ENCODE measurements at places on chromosomes 2 and 18.
A peak's percentile ranks its signal among the peaks of the same experiment; 100 is the strongest.

- no peak for DNase-seq
Measured at GRCh38 chr2:98016908-98017670, 21.3 kb upstream of the TMEM131 start.

- DNase-seq = no peak
Measured at GRCh38 chr2:25586726-25587144, 86.6 kb downstream of the DTNB start.

DNA sequence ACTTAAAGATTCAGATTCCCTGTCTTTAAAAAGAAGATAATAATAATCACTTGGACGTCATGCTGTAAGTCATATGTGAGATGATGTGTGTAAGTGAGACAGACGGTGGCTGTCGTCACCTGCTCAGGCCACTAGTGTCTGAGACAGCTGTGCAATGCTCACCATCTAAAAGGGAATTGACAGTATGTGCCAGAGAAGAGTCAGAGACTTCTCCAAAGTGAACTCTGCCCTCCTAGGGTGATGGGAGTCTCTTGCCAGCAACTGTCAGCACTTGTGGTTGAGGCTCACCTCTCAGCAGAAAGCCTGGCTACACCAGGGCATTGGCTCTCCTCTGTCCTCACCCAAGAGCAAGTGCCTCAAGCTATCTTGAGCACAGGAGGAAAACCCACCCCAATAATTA, 131.6 kb upstream of the DNAJC10 start:
- no peak for DNase-seq

- DNase-seq = peak; percentile 77
Measured at GRCh38 chr18:63317982-63318888, 1.3 kb downstream of the BCL2 start.

DNA sequence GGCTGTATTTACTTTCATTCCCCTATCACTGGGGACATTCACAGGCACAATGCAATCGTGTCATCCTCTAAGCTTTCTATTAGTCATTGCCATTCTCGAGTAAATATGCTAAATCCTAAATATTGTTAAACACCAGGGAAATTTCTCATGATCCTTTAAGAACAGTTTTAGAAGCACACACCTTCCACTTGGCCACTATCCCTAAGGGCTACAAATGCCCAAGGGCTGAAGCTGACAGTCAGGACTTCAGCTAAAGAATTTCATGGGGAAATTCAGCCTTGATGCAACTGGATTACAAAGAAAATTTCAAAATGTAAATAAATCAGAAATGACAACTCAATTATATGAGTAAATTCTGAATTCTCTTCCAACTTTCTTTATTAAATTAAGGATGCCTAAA, 163.1 kb upstream of the PID1 start:
- no peak for DNase-seq

- no peak for DNase-seq
Measured at GRCh38 chr2:204972606-204973336, 427.5 kb downstream of the PARD3B start.

GRCh38 chr2:106314444-106314843, 120.3 kb upstream of the UXS1 start:
- no peak for DNase-seq

DNA sequence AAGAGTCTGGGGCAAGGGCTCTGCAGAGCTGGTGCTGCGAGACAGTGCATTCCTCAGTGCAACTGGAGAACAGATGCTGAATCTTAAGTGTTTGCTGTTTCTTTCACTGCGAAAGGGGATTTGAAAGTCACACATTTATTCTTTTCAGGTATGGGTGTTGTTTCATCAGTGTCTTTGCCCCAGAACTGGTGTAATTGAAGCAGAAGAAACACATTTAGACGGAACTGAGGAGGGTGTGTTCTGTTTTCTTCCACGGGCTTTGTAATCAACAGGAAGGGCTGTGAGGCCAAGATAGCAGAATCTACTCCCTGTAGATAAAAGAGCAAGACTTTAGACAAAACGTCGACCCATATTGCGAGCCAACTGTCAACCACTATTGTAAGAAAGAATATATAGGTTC, 151.9 kb downstream of the EPHA4 start:
- DNase-seq = no peak

- peak; percentile 85 for DNase-seq
Measured at GRCh38 chr2:192194866-192195547, at the start of gene TMEFF2. Gene TMEFF2 (minus strand): TSS chr2:192194933. CDS start chr2:192194524, 409 bp downstream.

GRCh38 chr2:28349546-28350165, 43.0 kb upstream of the FOSL2 start:
- DNase-seq = no peak

DNA sequence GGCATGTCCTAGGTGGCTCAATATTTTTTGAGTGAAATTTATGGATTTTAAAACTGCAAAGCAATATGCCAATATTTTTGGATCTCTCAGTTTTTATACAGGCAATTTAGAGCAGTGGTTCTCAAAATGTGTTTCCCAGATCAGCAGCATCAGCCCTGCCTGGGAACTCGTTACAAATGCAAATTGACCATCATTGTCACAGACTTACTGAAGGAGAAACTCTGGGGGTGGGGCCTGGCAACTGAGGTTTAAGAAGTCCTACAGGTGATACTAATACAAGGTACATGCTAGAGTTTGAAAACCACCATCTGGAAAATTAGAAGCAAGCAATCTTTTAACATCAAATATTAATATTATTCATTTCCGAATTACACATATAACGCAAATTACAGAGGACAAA, 215.6 kb upstream of the PID1 start:
- DNase-seq = no peak

- DNase-seq = no peak
Measured at GRCh38 chr2:41966920-41967319, 80.9 kb upstream of the PKDCC start.

GRCh38 chr2:142724713-142725349, 152.6 kb upstream of the KYNU start:
- DNase-seq = no peak

- no peak for DNase-seq
Measured at GRCh38 chr2:159925975-159926374, 128.0 kb upstream of the CD302 start.

GRCh38 chr18:22469061-22469734, 51.5 kb upstream of the CTAGE1 start:
- DNase-seq = no peak

DNA sequence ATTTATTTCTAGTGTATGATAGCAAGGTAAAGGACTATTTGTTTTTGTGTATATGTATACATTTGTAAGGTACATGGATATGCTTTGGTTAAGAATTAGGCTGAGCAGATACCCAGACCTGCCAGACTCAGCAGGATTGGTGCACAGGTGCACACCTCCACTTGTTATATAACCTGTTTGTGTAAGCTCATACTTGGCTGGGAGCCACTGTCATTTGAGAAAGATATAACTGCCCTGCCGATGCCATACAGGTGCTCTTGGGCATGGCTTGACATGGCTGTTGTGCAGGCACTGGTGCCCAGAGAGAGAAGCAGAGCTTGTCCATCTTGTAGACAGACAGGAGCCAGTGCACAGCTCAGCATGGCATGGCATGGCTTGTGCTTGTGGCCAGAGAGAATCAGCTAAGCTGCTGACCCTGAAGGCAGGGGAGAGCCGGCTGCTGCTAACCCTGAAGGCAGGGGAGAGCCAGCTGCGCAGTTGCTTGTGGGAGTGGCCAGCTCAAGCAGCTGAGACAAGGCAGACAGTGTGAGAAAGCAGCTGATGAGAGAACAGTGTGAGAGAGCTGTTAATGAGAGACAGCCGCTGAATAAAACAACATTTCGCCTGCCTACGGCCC, 136.5 kb downstream of the RNF144A start:
- DNase-seq = peak; percentile 57

GRCh38 chr2:16691261-16691660, 25.6 kb upstream of the CYRIA start:
- DNase-seq = no peak

- DNase-seq = no peak
Measured at GRCh38 chr18:32891130-32891529, 118.3 kb upstream of the KLHL14 start.

GRCh38 chr2:109020217-109020637, 31.2 kb upstream of the EDAR start:
- no peak for DNase-seq

DNA sequence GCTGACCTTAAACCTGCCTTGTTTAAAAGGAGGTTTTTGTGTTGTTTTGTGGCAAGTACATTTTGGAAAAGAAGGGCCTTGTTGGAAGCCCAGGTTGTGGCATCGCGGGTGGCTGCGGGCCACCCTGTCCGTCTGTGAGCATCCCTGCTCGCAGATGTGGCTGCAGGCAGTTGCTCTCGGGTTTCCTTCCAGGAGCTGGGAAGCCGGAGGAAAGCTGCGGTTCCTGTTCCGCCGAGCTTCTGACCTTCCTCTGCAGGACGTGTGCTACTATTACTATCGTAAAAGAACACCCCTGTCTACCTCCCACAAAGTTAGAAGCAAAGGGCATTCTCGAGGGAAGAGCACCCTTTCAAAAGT, 766 bp downstream of the MFF start:
- no peak for DNase-seq

DNA sequence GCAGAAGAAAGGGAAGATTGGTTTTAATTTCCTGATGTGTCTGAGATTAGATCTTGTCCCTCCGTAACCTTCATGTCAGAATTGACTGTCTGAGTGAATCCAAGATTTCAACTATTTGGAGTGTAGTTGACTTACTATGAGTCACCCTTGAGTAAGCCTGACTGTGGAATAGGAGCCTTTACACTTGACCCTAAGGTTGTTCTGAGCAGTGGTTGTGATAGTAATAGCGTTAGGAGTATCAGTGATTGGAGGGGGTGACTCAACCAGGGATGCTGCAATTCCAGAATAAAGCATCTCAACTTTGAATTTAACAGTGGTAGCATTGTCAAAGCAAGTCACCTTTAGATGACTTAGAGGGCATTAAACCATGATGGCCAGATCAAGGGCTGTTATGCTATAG, 979.5 kb upstream of the FAM98A start:
- DNase-seq = no peak

- peak; percentile 36 for DNase-seq
Measured at GRCh38 chr2:181234487-181234891, 222.7 kb upstream of the ITGA4 start.

DNA sequence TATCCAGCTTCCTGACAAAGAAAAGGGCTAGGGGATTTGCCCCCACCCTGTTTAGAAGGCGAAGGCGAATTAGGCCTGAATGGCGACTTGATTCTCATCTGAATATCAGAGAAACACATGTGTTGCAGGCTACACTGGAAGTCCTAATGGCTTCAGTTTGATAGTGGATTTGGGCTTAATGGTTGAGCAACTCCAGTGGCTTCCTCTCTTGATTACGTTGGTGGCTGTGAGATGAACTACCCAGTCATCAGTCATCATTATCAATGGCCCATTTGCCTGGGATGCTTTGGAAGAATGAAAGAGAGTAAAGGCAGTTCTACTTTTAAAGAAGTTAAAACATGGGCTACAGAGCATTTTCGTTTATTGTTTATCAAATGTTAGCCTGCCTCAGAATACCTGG, 60.9 kb upstream of the IL1R1 start:
- DNase-seq = no peak

DNA sequence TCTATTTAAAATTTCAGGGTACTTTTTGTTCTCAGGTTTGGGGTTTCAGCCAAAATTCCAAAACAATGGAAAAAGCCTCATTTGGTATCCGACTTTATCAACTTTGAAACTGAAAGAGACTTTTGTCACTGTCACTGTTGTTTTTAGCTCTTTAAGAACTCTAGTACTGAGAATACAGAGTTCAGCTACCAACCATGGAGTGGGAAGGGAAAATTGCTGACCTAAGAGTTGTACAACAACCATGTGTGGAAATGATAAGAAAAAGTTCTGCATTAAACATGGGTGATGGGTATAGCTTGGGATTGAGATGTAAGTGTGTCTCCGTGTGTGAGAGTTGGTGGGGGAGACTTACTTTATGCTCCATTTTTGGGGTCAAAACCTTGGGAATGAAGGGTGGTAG, 206.6 kb upstream of the LRATD1 start:
- no peak for DNase-seq

DNA sequence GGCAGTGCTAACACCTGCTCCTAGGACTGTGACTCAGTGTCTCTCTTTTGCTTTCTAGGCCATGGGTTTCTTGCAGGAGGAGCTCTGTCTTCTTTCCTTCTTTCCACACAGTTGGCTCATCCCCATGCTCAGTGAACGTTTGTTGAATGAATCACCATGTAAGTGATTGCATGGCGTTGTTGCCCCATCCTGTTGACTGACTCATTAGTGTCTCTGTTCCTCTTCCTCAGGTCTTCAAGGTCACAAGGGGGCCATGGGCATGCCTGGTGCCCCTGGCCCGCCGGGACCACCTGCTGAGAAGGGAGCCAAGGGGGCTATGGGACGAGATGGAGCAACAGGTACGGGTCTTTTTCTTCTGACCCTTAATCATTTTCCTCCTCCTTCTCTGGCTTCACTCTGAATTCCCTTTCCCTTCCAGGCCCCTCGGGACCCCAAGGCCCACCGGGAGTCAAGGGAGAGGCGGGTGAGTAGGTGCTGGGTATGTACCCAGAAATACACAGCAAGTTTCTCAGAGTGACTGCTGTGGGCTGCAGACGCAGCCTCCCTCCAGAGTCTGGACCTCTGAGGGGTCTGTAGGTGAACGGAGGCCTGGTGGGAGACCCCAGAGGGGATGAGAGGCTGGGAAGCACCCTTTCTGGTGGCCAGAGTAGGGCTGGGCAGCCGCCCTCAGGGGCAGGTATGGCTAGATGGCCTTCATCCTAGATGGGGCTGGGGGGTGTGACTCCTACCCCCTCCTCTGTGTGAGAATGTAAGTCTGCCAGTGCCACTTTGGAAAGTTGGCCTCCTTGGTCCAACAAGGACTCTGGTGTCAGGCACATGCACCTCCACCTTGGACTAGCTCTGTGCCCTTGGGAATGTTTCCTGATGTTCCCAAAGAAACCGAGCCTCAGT, 32.4 kb downstream of the MARCO start:
- DNase-seq = no peak

- DNase-seq = no peak
Measured at GRCh38 chr2:236805800-236806531, 236.3 kb downstream of the ACKR3 start.

DNA sequence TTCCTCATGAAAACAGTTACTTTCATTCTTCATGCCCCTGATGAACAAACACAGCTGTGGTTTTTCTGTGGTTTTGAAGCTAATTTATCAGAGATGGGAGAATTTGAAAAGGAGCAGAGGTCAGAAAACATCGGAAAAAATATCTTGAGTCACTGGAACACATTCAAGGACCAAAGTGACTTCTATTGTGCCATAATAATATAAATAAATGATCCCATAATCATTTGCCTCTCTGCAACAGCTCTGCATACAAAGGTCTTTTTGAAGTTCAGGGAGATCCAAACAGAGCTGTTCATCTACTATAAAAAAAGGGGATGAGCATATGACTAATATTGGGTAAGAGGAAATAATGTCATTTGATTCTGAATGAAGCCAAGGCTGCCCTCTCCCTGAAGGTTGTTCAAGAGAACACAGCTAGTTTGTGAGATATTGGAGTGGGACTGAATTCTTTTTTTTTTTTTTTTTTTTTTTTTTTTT, 201.3 kb upstream of the GALNT5 start:
- DNase-seq = no peak
